EL (cell line): ENCODE measurements at places on chromosomes 7 and 10.

DNA sequence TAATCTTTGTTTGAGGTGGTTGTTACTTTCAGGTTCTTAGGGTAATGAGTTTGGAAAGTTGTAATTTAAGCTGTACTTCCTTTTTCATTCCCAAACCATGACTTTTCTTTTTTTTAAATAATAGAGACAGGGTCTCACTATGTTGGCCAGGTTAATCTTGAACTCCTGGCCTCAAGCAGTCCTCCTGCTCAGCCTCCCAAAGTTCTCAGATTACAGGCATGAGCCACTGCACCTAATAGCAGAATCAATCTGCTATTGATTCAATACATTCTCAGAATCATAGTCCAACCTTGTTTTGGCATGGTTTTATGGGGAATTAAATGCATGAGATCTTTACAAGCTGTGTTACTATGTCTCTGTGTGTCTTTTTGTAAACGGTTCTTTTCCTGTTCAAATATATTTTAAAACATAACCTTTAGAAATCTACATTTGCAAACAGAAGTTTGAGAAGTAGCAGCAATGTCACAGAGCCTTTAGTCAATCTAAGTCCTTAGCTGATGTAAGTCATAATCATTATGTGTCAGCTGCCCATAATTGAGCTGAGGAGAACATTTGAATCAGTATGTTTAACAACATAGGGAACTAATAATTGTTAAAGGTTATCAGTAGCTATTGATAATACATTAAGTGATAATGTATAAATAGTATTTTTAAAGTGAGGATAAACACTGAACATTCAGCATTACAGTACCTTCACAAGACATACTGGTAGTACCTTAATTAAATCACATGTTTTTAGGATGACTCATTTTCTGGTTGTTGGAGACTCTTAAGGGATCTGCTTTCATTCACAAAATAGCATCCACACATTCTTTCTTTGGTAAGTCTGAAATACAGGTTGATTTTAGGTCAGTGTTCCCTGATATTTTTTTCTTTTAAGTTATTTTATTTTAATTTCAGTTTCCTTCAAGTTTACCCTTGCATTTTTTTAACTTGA, 8.8 kb downstream of the INPP5F start:
- DNase-seq: peak; percentile 58

DNA sequence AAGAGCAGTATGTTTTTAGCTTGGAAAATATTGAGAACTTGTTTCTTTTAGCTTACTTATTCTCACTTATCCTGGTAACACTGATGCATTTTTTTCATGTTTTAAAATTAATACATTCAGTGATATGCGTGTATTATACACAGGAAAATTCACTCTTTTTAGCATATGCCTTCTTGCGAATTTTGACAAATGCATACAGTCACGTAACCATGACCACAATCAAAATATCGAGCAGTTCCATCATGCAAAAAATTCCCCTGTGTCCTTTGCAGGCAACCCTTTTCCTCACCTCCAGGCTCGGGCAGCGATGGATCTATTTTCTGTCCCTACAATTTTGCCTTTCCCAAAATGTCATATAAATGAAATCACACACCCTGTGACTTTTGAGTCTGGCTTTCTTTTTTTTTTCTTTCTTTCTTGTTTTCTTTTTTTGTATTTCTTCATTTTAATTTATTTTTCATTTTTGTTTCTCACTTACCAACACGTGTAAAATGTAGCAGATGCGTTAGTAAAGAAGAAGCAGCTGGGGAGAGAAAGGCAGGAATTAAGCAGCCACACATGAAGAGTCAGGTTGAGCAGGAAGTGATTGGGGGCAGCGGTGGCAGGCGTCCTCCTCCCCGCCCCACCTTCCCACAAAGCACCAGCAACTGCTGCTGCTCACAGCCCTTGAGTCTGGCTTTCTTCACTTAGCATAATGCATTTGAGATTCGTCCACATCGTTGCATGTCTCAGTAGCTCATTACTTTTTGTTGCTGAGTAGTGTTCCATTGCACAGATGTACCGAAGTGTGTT, 29.9 kb downstream of the ADRB1 start:
- no peak for DNase-seq

DNA sequence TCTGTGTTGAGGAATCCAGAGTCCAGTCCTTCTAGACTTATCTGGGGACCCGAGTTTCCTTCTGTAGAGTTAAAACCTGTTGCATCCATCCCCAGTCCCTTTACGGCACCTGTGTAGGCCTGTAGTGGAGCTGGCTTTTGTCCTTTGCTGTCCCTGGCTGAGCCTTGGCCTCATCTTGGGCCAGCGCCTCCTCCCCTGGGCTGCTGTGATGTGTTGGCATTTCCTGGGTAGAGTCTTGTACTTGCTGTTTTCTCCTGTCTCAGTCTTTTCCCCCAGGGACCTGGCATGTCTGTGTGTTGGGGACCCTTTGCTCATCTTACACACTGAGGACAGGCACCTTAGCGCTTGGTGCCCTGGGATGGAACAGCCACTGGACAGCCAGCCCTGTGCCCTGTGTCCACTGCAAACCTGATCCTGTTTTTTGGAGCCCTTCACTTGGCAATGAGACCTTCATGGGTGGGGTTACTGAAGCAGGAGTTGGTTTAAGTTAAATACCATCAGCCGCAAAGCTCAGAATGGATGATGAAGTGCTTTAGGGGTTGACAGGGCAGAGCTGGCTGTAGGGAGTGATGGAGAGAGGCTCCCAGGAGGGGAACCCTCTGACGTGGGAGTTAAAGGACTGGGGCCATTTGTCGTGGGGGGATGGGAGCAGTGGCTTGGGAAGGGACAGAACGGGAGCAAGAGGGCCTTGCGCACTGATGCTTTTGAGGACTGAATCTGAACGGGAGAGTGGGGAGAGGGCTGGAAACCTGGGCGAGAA, 50.9 kb downstream of the CUX1 start:
- DNase-seq: no peak

DNA sequence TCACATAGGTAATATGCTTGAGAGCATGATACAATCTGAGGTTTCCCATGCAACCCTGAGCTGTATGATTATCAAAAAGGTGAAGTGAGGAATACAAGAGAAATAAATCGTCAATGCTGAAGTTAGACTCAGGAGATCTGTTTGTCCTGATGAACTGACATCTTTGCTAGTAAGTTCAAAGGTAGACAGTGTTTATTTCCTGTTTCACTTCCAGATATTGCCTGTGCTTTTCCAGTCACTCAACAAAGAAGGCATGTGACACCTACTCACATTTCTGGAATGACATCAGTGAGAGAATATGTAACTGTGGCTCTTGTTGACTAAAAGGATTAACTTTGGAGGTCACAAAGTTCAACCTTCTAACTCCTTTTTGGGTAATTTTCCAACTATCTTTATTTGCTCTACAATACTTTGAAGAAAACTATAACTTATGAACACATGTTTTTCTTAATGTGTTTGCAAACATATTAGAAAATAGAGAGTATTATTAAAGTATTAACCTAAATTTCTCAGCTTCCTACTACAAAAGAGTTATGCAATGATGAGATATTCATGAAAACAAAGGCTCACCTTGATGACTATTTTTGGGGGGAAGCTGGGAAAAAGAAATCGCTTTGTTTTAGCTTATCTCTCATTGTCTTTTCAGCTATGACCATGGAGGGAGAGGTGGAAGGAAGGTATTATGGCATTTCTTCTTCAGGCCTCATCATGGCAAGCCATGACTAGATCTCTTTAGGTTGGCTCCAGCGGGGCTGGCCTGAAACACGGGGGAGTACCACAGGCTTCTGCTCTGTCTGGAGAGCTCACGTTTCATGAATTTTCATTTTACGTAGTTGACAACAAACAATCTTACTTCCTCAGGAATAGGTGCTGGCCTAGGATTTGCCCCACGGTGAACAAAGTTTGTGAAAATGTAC, 214.7 kb upstream of the SLC26A5 start:
- peak; percentile 83 for DNase-seq

GRCh38 chr7:12281038-12281437, 69.9 kb downstream of the TMEM106B start:
- DNase-seq: no peak

DNA sequence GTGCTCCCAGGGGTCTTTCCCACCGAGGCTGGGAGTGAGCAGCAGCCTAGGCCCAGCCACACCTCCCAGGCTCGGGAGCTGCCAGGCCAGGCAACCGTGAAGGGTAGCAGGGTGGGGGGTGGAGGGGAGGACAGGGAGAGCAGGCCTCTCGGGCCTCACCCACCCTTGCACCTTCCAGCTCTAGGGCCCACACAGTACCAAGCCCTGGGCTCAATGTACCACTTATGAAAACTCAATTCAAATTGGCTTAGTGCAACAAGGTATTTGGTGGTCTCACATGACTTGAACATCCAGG, 127.4 kb downstream of the FAM53B start:
- DNase-seq: no peak

DNA sequence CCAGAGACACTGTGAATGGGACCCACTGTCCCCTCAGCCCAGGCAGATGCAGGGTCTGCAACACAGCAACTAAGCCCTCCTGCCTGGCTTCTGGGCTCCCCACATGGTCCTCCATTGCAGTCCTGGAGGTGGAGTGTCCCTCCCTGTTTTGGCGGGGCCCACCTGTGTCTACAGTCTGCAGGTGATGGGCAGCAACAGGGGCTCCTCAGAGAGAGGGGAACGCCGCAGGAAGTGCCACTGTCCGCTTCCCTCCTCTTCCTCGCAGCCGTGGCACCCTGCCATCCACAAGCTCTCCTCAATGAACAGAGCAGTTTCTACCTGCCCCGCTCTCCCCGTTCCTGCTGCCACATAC, 9.3 kb downstream of the CAMK2G start:
- DNase-seq: no peak

DNA sequence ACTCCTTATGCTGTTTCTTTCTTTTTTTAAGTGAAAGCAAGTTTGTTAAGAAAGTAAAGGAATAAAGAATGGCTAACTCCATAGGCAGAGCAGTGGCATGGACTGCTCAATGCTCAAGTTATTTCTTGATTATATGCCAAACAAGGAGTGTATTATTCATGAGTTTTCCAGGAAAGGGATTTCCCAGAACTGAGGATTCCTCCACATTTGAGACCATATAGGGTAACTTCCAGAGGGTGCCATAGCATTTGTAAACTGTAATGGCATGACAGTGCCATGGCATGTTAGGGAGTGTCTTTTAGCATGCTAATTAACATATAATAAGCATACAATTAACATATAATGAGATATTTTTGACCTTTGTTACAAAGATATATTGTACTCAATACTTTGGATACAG, 1034.5 kb upstream of the PHF14 start:
- DNase-seq: no peak

DNA sequence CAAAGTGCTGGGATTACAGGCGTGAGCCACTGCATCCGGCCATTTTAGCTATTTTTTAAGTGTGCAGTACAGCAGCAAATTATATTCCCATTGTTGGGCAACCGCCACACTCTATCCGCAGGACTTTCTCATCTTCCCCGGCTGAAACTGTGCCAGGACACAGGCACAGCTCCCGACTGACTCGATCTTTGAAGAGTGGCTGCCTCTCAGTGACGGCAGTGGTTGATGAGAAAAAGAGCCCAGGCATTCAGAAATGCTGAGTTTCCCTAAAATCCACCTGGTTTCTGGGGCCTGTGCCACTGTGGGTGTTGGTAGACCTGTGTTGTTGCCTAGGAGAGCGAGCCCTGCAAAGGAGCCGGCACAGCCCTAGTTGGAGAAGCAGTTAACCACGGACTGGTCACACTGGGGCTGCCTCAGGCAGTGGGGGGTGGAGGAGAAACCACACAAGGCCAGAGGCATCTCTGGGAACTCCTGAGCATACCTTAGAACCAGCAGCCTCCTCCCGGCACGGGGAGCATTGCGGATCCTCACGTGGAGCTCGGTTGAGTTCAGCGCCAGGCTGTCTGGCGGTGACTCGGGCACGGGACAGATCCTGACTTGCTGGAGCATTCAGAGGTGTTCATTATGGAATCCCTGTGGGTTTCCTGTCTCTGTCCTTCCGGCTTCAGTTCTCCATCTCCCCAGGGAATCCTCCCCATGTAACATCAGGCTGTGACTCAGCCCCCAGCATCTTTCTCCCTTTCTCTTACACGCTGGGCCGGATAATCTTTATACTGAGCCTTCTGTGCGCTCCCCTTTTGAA, 16.2 kb downstream of the PFKFB3 start:
- peak; percentile 87 for DNase-seq

- DNase-seq: peak; percentile 22
Measured at GRCh38 chr7:101598986-101599771, 29.9 kb downstream of the MYL10 start.

GRCh38 chr7:36521133-36521532, 131.5 kb downstream of the ANLN start:
- no peak for DNase-seq

GRCh38 chr7:1313613-1314012, 80.9 kb downstream of the UNCX start:
- no peak for DNase-seq

DNA sequence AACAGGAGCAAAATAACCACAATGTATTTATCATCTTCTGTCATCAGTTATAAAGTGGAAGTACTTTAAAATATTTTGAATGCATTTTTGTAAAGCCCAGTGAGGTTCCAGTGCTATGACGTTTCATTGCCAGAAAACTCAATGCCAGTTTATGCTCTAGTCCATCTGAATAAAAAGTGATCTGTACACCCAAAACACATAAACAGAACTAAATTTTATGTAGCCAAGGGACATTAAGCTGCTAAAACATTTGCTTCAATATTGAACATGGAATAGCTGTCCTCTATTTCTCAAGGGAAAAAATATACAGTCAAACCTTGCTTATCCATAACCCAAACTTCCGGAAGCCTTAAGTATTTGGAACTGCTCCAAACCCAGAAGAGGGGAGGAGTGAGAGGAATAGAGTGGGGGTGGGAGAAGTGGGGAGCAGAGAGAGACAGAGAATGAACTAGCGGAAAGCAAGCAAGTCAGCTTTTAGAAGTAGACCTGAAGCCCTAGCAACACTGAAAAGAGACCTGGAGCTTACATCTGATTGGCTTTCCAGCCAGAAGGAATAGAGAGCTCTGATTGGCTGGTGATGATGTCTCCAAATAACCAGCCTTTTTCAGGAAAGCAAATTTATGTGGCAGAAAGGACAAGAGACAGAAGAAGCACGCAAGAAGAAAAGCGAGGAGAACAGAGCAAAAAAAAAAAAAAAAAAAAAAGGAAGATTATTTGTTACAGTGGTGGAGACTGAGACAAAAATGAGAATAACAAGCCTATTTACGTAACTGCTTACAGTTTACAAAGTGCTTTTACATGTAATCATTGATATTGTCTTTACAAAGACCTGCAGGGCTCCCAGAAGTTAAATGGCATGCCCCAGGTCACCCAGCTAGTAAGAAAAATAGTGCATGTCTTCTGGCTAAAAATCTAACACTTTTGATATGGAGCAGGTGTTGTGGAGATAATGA, 196.0 kb downstream of the RNLS start:
- peak; percentile 25 for DNase-seq

GRCh38 chr7:66522518-66522917, 106.2 kb upstream of the KCTD7 start:
- no peak for DNase-seq
